Nasal cavity respiratory epithelium epithelial cell of viscerocranial mucosa (primary cell): ENCODE measurements at places on chromosomes 2 and 18. TPM values are rescaled to one million over a fixed set of nuclear protein-coding genes. Genes with fewer than 3 reads are reported as not detected.

Gene ATP8B1
- 28.0 and 55.8 TPM in 2 replicates for total RNA-seq

Gene BIN1
- 9.6 and 20.8 TPM in 2 replicates for total RNA-seq

Gene CDK15
- not detected in 2 replicates for total RNA-seq

Gene LYPD6B
- 10.9 and 11.1 TPM in 2 replicates for total RNA-seq

Gene CABYR
- total RNA-seq = 1.4 and 2.7 TPM in 2 replicates

Gene GNLY
- total RNA-seq = under 0.01 TPM in 1 of 2 replicates, not detected in the other

Gene LINC00305
- total RNA-seq = not detected in 2 replicates

Gene MYO1B
- total RNA-seq = 405 and 429 TPM in 2 replicates

Gene UGT1A7
- total RNA-seq = under 0.01 and 1.3 TPM in 2 replicates

Gene RAB6C
- under 0.01 TPM in 2 replicates for total RNA-seq

Gene EVA1A
- 5.1 and 8.7 TPM in 2 replicates for total RNA-seq

Gene MPP4
- total RNA-seq = under 0.01 and 0.07 TPM in 2 replicates

Gene LRATD1
- total RNA-seq = 25.7 and 27.0 TPM in 2 replicates

Gene HTRA2
- total RNA-seq = 31.9 and 59.8 TPM in 2 replicates

Gene KCNJ13
- total RNA-seq = not detected in 2 replicates

Gene SERPINB13
- total RNA-seq = 16.7 and 114 TPM in 2 replicates
